ENCODE measurements at places on chromosomes 12 and 14.
A peak's percentile ranks its signal among the peaks of the same experiment; 100 is the strongest.

DNA sequence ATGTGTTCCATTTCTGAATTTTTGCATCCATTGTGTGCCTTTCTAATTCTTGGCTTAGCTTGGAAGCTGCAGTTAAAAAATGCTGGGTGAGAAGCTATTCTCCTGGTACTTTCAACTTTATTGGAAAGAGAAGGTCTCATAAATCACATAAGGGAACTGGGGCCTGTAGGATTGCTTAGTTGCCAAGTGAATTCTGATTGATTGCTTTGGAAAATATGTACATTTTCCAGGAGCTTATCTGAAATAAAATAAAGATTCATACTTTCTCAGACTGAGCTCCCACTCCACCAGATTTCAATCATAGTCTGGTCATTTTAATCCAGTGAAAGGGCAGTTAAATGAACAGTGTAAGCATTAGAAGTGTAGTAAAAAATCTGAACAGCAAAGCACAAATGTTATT, 50.0 kb upstream of the PRICKLE1 start:
- no peaks in the 10 kb centered on the region for H3K4me1 ChIP-seq
- H3K36me3 ChIP-seq, result no peaks in the 10 kb centered on the region
- H3K4me3 ChIP-seq, result no peak overlapping the region
- DNase-seq, result no peak

DNA sequence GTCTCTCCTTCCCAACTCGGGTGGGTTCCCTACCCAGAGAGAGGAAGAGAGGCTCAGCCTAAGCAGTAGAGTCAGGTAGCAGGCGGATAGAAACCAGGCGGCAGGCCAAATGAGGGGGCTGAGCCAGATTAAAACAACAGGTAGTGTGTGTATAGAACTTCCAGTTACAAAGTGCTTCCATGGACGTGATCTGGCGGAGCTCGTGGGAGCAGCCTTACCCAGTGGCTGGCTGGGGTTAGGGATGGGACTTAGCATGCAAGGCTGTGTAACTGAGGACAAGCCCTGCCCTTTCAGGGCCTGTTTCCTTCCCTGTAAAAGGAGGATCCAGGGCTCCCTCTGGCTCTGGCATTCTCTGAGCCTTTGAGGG, 8.3 kb downstream of the KRT80 start:
- no peaks in the 10 kb centered on the region for H3K27me3 ChIP-seq
- no peak for DNase-seq
- no peaks in the 10 kb centered on the region for H3K36me3 ChIP-seq
- peak overlapping the region; percentile 36 for H3K4me3 ChIP-seq

DNA sequence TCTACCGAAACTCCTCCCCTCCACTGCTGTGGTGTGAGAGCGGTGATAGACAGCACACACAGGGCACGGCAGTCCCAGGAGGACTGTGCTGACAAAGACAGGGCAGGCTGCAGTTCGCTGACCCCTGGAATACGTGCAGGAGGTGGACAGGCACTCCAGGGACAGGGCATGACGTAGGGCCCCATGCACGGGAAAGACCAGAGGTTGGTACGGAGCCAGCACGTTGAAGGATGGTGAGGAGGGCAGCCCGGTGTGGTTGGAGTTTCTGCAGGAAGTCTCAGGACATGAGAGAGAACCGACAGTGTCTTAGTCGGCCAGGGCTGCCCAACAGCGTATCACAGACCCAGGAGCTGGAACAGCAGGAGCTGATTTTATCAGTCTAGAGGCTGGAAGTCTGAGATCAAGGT, 254.2 kb upstream of the FKBP4 start:
- DNase-seq, result no peak
- no peaks in the 10 kb centered on the region for H3K4me1 ChIP-seq
- no peaks in the 10 kb centered on the region for H3K36me3 ChIP-seq
- no peak overlapping the region for H3K27ac ChIP-seq

- peaks cover 21% of the 10 kb centered on the region for H3K36me3 ChIP-seq
- H3K4me1 ChIP-seq, result peaks cover 8% of the 10 kb centered on the region
- no peak for DNase-seq
These were observed 30.9 kb downstream of the ERGIC2 start for GRCh38 chr12:29350080-29350479.
